ENCODE measurements at places on chromosomes 6 and 20.

- DNase-seq: no peak
Measured at GRCh38 chr6:72689107-72689954, 67.5 kb downstream of the KCNQ5 start.

- DNase-seq: no peak
Measured at GRCh38 chr20:53826597-53827291, 233.1 kb upstream of the ZNF217 start.

DNA sequence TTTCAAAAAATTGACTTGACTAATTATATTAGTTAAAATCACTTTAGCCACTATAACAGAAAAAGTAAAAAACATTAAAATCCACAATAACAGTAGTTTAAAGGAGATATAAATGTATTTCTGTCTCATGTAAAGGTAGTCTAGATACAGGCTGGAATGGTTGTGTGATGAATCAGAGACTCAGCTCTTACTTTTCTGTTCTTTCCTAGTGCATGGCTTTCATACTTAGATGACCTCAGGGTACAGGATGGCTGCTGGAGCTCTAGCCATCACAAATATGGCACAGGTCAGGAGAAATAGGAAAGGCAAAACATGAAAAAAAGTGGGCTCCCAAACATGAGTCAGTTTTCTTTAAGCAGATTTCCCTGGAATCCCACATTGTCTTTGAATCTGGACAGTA lies 157.7 kb upstream of the FLRT3 start:
- no peak for DNase-seq

GRCh38 chr20:8154638-8155037 lies 22.6 kb downstream of the PLCB1 start:
- DNase-seq: no peak

All from activated CD4-positive, alpha-beta T cell treated with anti-CD3 and anti-CD28 coated beads for 1 hour (primary cell).